ENCODE measurements at places on chromosomes 7 and 10.

DNA sequence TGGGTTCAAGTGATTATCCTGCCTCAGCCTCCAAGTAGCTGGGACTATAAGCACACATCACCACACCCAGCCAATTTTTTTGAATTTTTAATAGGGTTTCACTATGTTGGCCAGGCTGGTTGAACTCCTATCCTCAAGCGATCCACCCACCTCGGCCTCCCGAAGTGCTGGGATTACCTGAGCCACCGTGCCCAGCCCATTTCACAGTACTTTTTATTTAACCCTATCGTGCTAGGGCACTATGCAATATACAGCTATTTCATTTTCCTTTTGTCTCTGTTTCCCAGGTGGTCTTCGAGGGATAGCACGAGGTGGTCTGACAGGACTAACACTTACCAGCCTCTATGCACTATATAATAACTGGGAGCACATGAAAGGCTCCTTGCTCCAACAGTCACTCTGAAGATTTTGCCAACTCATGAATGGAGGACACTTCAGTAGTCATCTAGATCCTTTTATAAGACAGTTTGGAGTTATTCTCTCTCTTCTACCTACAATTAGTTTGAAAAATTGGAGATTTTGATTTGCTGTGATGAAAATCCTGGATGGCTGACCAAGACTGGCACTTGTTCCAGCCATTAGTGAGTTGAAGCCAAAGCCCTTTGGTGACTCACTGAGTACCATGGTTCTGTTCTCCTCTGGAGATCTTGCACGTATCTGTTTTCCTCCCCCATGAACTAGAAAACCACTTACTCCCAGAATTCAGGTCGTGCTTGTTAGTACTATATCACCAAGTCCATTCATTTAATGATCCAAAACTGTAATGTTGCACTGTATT lies 27.3 kb downstream of the NCOA4 start:
- DNase-seq = peak; percentile 72

GRCh38 chr7:22579961-22580360 lies 80.0 kb upstream of the STEAP1B start:
- no peak for DNase-seq

GRCh38 chr7:47407821-47408674 lies 173.9 kb downstream of the TNS3 start:
- DNase-seq = no peak

DNA sequence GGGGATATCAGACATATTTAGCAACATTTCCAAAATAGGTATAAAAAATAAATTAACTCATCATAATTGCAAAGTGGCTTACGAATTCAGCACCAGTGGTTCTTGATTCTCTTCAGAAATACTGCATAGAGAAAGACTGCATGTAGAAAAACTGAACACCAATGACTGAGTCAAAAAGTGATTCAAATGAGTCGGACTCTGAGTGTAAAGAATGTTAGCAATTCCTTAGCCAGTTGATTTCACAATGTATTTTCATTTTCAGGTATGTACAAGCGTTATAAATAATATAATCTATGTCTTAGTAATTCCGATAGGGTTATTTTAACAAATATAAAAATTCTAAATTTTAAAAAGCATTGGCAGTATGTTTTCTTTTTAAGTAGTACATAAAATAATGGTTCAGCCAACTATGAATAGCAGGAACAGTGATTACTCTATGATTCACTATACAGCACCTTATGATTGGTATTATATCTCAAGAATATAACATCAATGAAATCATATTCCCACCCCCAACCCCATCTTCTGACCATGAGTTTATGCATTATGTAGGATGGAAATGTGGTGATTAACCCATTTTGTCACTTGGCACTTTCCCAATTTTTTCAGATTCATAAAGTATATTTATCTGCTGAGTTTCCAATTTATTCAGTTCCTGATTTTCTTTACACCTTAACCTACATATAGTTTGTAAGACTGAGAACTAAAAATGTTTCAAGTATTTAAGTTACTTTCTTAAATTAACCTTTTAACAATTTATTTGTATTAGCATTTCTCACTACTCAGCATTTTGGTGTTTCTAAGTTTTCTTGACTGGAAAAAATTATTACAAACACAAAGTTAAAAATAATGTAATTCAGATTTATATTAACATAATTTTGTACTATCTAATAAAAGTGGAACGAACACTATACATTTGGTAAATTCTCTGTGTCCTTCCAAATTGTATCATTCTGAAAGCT lies 33.9 kb downstream of the DNAJC1 start:
- peak; percentile 64 for DNase-seq

DNA sequence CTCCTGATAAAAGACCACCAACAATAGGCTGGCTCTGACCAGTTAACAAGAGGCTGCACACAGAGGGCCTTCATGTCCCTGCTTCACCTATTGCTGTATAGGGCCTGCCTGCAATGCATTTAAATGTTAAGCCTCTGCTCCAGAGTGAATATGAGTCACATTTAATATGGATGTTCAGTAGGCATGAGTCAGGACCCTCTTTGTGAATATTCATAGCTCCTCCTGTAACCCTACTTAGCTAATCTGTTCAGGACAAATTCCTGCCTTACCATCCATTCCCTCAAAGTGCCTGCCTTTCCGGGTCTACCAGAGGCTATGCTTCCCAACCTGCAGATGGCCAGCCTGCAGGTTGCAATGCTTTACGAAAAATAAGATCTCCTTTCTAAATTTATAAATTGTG lies 32.5 kb downstream of the ARHGAP22 start:
- DNase-seq = no peak

GRCh38 chr7:150854066-150855000 lies 2.0 kb downstream of the AOC1 start:
- DNase-seq = no peak

GRCh38 chr10:114758331-114758730 lies 63.2 kb upstream of the FHIP2A start:
- no peak for DNase-seq

- no peak for DNase-seq
Observed at GRCh38 chr10:21894648-21895342, 108.7 kb downstream of the DNAJC1 start.

- peak; percentile 20 for DNase-seq
Observed at GRCh38 chr7:23928418-23928775, 218.4 kb downstream of the STK31 start.

DNA sequence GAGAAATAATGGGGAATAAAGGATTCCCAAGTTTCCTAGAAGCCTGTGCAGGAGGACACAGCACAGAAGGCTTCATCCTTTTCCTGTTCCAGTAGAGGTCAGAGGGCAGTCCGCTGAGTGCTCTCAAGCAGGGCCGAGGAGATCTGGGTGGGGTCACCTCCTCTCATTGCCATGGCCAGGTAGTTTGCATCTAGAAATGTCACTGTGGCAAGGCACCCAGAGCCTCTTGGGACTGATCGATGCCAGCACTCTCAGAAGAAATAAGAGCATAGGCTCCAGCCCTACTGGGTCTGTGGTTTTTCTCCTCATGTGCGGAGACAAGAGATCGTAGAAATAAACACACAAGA lies 7.9 kb downstream of the NUB1 start:
- DNase-seq = no peak

DNA sequence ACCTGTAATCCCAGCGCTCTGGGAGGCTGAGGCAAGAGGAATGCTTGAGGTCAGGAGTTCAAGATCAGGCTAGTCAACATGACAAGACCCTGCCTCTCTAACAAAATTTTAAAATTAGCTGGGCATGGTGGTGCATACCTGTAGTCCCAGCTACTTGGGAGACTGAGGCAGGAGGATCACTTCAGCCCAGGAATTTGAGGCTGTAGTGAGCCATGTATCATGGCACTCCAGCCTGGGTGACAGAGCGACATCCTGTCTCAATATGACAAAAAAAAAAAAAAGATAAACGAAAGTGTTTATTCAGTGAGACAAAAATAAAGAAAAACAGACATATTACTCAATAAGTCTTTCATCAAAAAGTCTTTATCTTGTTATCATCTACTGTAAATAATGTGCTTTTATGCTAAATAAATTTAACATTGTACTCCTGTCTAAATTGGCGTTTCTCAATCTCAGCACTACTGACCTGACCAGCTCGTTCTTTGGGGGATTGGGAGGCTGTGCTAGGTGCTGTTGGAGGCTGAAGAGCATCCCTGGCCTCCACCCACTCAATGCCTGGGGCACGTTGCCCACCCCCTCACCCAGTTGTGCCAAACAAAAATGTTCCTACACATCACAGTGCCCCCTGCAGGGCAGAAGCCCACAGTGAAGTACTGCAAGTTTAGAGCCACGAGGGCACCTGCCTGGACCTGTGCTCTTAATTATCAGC lies 57.7 kb downstream of the NCAPG2 start:
- DNase-seq = peak; percentile 17

DNA sequence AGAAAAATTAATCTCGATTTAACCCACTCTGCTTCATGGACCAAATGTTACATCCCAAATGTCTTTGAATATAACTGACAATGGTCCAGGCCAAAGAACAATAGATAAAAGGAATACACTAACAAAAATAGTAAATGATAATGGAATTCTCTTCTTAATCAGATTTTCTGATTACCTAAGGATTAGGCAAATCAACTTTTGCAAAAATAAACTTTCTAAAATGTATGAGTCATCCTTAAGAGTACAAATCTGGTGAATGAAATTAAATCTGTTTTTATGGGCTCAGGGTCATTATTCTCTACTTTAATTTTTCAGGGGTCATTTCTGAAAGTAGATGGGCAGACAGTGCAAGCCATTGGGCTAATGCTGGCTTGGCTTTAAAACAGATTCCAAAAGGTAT lies 102.1 kb upstream of the FAM13C start:
- no peak for DNase-seq

DNA sequence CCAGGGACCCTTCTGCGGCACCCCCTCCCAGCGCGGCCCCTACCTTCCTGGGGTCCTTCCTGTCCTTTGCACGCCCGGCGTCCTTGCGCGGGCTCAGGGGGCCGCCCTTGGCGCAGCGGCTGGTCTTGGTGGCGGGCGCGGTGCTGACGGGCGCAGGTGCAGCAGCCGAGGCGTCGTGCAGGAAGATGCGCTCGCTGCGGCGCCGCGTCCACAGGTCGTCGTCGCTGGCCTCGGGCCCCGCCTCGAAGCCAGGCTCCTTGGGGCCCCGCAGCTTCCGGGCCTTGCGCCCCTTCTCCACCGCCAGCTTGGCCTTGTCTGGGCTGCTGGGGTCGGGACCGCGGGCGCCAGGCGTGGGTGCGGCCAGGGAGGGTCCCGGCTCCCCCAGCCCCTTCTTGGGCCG lies 49.8 kb downstream of the SLC29A4 start:
- DNase-seq = no peak

- DNase-seq = no peak
Observed at GRCh38 chr10:101850749-101851148, 7.1 kb upstream of the KCNIP2 start.

DNA sequence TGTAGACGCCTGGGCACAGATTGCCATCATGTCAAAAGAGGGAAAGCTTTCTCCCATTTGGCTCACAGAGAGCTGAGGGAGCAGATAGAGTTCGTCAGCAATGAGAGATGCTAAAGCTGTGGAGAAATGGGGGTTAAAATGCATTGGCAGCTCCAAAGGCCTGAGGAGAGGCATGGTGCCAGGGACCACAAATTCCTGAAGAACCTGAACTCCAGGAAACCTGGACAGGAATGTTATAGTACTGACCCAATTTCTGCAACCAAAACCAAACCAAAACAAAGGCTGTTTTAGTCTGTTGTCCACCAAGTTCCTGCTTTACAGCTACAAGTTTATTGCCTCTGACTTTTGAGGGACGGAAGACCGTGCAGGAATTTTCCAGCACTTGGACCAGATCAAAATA lies 575.7 kb downstream of the REEP3 start:
- no peak for DNase-seq

DNA sequence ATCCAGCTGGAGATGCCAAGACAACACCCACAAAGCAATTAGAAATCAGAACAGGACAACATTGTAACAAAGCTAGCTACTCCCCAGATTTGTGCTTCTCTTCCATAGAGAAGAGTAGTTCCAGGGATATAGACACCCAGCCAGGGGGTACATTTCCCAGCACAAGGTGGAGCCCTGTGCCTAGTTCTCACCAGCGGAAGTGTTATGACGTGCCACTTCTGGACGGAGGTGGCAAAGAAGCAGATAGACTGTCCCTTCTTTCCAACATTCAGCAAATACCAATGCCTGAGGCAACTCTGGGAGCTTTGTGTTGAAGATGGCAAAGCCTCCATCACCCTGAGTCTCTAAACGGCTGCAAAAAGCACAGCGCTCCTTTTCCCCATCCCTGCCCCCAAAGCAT lies 23.4 kb upstream of the GSAP start:
- DNase-seq = peak; percentile 28

GRCh38 chr7:142792593-142792992 lies 21.8 kb downstream of the PRSS2 start:
- DNase-seq = no peak

- DNase-seq = peak; percentile 55
Observed at GRCh38 chr7:33685981-33686683, 219.2 kb upstream of the BMPER start.

DNA sequence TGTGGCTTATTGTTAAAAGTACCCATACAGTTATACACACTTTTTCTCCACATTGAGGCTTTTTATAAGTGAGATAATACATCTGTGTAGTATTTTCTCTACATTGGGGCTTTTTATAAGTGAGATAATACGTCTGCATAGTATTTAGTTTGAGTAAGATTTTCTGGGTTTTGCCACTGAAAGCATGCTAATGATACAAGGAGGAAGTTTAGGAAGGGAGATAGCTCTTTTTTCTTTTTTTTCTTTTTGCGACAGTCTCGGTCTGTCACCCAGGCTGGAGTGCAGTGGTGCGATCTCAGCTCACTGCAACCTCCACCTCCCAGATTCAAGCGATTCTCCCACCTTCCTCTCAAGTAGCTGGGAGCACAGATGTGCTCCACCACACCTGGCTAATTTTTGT lies 13.3 kb downstream of the FAM107B start:
- no peak for DNase-seq

GRCh38 chr7:9507290-9507689 lies 1073.9 kb downstream of the NXPH1 start:
- peak; percentile 10 for DNase-seq

DNA sequence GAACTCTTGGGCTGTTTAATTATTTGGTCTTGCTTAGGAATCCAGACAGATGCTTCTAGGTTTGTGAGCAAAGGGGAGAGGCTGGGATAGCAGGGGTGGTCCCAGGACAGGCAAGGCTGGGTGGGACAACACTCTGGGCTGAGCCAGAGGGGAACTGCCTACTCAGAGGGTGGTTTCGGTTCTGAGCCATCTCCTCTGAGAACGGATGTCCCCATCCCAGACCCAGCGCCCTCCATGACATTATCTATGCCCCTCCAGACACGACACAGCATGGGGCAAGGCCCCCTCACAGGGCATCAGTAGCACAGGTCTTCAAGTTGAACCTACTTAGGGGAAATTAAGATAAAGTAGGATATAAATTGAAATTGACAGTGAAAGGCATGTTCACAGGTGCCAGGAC lies 7.1 kb downstream of the ASB10 start:
- no peak for DNase-seq

All from amniotic epithelial cell (primary cell).